Activated T-helper 2 cell treated with anti-CD3 and anti-CD28 coated beads, Interferon-gamma antibody, Interleukin-2, Interleukin-4, amounts not matched to agents 10 μg/mL and 5 μg/mL and 100 μg/mL, durations not matched to agents 14 hours and 24 hours and 36 hours (primary cell): ENCODE measurements at places on chromosomes 3 and 15. TPM values are rescaled to one million over a fixed set of nuclear protein-coding genes. Genes with fewer than 3 reads are reported as not detected.

Gene TMA7
- 270 and 289 TPM in 2 replicates for total RNA-seq

Gene ISL2
- 1.4 and 1.8 TPM in 2 replicates for total RNA-seq

Gene TNIK
- total RNA-seq = 39.9 and 44.0 TPM in 2 replicates

Gene FANCD2OS
- not detected in 2 replicates for total RNA-seq

Gene CCR9
- total RNA-seq = not detected in 2 replicates

Gene IMPG2
- 0.05 and 0.09 TPM in 2 replicates for total RNA-seq

Gene C3orf20
- total RNA-seq = 0.07 and 0.16 TPM in 2 replicates

Gene GPR160
- total RNA-seq = 7.7 and 9.6 TPM in 2 replicates

Gene ACAD9
- total RNA-seq = 60.8 and 68.9 TPM in 2 replicates

Gene PHLDB2
- 0.80 and 0.94 TPM in 2 replicates for total RNA-seq

Gene GOLGA6A
- not detected in 2 replicates for total RNA-seq

Gene MYLK
- 0.16 TPM in 1 of 2 replicates, not detected in the other for total RNA-seq

Gene MITF
- 0.07 and 0.28 TPM in 2 replicates for total RNA-seq

Gene CISH
- 351 and 355 TPM in 2 replicates for total RNA-seq

Gene BRPF1
- total RNA-seq = 34.2 and 35.8 TPM in 2 replicates

Gene SENP8
- 1.5 and 2.0 TPM in 2 replicates for total RNA-seq

Gene CYP11A1
- total RNA-seq = not detected in 2 replicates

Gene TRAIP
- 21.0 and 26.6 TPM in 2 replicates for total RNA-seq

Gene CSPG5
- total RNA-seq = 1.1 and 1.7 TPM in 2 replicates

Gene P4HTM
- 37.8 and 39.1 TPM in 2 replicates for total RNA-seq

Gene SEMA3F
- total RNA-seq = 0.11 and 0.21 TPM in 2 replicates

Gene LINGO1
- not detected in 2 replicates for total RNA-seq

Gene C3orf22
- total RNA-seq = not detected in 2 replicates

Gene REC114
- not detected in 2 replicates for total RNA-seq

Gene COL6A6
- total RNA-seq = not detected in 2 replicates

Gene ADAMTS17
- total RNA-seq = 0.28 and 1.1 TPM in 2 replicates

Gene CPN2
- total RNA-seq = not detected in 2 replicates

Gene ZPLD1
- total RNA-seq = not detected in 2 replicates

Gene CPEB1
- not detected in 2 replicates for total RNA-seq

Gene TBC1D2B
- total RNA-seq = 55.0 and 63.5 TPM in 2 replicates
